Amygdala (tissue), 56 donors: ENCODE measurements at places on chromosomes 4 and X.

DNA sequence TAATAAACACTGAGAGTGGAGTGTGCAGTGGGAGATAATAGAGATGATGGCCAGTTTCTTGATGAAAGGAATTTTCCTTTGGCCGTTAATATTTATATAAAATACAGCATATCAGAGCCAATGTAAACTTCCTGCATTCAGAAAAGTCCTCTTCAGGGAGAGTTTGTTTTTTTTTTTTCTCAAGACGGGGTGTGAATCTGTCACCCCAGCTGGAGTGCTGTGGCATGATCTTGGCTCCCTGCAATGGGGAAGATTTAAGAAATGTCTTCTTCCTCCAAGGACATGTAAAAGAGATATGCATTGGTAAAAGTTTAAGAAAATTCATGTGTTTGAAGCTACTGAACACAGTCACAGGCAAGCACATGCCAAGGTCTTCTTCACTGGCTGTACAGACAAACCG is 25.4 kb upstream of the TBC1D9 start:
- no peak for DNase-seq

DNA sequence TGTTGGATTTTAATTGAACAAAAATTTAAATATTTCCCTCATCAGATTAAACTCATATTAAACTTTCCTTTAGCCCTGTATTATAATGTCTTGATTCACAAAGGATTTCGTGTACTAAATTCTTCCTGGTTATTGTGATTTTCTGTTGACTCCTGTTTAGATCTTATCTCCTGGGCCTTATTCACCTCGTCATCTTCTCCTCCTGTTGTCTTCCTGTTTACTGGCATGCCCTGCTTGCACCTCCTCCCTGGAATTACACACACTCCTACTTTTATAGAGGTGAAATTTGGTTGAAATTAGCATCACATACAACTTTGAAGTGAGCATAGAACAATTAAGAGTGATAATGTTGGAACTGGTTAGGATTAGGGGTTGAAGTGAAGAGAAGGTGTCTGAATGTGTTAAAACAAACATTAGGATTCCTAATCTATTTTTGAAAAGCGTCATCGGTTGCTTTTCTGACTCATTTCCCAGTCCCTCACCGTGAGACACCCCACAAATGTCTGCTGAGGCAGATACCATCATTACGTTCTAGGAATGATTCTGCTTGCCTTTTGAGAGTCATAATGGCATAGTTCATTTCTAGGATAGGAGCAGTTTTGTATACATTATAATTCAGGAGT is 32.5 kb downstream of the TLL1 start:
- DNase-seq, result no peak

DNA sequence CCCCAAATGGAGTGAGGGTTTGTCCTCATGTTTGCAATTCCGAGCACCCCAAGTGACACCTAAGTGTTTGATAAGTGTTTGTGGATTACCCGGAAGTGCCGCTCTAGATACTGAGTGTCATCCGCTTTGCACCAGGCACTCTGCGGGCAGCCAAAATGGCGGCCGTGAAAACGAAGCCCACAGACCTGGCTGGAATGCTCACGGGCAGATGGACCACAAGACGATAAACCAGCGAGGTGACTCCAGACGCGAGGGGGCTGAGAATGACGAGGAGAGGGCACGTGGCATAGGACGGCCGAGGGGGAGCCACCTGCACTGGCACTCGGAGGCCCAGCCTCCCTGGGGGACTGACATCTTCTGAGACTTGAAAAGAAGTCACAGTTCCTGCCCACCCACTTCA is 51.0 kb downstream of the PPP2R2C start:
- DNase-seq, result no peak

DNA sequence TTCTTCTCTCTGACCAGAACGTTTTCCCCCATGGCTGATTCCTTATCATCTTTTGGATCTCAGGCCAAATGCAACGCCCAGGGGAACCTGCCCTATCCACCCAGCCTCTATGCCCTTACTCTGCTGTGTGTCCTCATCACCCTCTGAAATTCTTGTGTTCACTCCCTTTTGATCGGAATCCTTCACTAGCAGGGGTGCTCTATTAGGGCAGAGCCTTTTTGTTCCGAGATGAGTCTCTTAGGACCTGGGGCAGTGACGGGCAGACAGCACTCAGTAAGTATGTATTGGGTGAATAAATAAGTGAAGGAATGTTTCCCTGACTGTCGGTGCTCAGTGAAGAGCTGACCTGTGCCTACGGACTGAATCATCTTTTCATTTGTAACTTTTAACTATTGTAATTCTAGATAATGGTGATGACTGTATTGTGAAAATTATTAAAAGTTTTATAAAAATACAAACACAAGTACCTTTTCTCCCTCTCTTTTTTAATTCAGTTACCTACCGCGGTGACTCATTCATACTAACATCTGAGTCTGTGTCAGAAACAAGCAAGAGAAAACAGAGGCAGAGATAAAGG is 4.8 kb upstream of the TENM3 start:
- DNase-seq, result no peak

- DNase-seq, result no peak
Observed at GRCh38 chr4:3781193-3781886, 15.2 kb downstream of the ADRA2C start.

DNA sequence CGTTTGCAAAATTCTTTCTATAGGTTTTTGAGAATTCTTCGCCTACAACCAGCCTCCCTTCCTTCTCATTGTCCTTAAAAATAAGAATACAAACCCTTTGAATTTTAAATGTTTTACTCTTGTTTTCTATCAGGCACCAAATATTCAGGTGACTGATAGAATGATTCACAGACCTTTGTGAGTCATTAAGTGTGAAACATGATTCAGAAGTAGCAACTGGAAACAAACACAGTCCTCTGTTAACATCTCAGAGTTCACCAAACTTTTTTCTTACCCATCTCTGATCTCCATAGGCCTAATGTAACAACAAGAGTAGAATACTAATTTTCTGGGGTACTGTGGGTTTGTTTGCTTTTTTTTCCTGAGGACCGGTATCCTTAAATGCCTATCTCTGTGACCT is 63.4 kb upstream of the MAB21L2 start:
- no peak for DNase-seq

- DNase-seq, result no peak
Observed at GRCh38 chr4:125732632-125733031, 417.9 kb downstream of the FAT4 start.

DNA sequence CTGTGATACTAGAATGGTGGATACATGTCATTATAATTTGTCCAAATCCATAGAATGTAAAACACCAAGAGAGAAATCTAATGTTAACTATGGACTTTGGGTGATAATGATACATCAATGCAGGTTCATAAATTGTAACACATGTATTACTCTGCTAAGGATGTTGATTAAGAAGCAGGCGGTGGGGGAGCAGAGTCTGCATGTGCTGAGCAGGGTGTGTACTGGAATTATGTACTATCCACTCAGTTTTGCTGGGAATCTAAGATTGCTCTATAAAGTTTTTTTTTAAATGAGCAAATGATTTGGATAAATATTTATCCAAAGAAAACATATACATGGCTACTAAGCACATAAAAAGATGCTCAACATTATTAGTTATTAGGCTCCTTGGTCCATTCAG is 15.0 kb upstream of the MANBA start:
- DNase-seq, result no peak

DNA sequence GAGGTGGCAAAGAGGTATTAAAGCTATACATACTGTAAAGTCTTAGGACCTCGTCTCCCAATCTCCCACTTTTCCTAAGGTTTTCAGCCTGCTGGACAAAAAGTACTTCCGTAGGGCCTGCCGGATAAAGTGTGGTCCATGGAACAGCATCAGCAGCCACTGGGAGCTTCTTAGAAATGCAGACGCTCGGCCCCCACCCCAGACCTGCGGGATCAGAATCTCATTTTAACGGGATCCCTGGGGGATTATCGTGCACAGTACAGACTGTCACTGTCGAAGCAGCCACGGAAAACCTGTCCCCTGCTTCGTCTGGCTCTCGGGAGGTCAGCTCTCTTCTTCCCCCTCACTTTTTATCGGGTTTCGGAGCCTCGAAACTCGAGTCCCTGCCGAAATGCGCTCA is 802 bp downstream of the ADGRG2 start:
- DNase-seq, result no peak

- no peak for DNase-seq
Observed at GRCh38 chr4:182306792-182307507, 63.7 kb downstream of the TENM3 start.

DNA sequence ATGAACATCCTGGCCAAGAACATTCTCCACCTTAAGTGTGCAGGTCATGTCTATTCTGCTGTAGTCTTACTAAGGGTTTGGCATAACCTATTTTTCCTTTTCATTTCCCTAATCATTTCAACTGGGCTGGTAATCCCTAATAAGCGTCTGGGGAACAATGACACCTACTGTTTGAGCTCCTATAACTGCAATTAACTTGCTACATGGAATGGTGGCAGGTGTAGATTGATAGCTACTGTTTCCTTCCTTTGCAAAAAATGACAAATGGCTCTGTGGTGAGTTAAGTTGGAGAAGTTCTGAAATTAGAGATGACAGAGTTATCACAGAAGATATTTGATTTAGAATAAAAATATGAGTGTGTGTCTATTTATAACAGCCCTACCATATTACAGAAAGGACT is 104.5 kb upstream of the NAP1L5 start:
- DNase-seq, result no peak

DNA sequence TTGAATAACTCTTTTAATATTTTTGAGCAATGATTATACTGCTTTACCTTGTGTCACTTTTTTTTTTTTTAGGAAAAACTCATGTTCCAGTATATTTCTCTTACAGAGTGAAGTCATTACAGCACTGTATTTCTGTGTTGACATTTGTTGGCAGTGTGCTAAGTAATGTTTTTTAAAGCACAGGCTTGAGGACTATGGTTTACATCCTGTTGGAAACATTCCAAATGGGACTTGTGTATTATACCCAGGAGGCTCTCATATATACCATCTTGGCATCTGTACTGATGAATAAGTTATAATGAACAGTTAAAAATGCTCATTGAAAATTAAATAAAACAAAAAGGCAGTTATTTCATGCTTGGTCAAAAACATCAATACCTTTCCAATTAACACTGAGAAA is 33.8 kb downstream of the CEP44 start:
- no peak for DNase-seq

DNA sequence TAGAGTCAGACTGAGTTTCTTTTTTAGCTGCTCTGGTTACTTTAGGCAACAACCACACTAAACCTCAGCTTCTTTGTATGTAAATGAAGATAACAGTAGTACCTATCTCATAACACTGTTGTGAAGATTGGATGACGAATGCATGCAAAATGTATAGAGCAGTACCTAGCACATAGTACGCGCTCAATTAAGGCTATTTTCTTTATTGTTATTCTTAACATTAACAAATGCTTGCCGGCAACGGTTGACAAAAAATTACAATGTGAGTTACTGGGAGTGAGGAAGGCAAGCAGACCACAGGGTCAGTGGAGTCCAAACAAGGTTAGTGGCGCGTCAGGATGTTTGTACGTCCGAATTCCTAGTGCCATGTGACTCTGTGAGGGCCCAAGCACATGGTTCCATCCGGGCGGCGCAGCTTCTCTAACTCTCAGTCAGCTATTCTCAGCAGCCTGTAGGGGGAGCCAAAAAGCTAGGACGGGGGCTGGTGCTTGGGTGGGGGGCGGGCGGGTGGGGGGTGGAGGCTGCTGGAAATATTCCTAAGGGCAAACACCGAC is 821 bp upstream of the NALF2 start:
- DNase-seq, result peak; percentile 20

- no peak for DNase-seq
Observed at GRCh38 chrX:30521440-30522182, 56.0 kb downstream of the TASL start.

- DNase-seq, result no peak
Observed at GRCh38 chr4:55367084-55367722, 21.2 kb downstream of the SRD5A3 start.

- DNase-seq, result no peak
Observed at GRCh38 chrX:153306527-153307115, 14.9 kb downstream of the PNMA6F start.

GRCh38 chr4:73619346-73619745 is 890 bp downstream of the RASSF6 start:
- no peak for DNase-seq

- no peak for DNase-seq
Observed at GRCh38 chr4:122784261-122784660, 42.4 kb upstream of the FGF2 start.

- no peak for DNase-seq
Observed at GRCh38 chr4:24768604-24769003, 26.8 kb upstream of the SOD3 start.

DNA sequence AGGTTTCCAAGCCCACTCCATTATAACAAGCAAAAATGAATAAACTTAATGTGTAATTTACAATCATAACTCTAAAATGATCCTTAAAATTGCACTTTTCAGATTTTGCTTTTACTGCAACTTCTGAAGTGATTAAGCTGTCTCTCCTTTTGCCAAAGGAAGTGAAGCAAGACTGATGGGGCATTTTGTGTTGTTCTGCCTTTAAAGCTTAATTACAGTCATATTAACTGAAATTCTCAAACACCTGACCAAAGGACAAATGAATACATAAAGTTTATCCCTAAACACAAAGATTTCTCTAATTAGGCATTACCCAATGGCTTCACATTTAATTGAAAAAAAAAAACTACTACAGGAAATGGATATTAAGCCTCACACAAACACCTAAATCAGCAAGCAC is 101.8 kb downstream of the ATP11C start:
- no peak for DNase-seq

DNA sequence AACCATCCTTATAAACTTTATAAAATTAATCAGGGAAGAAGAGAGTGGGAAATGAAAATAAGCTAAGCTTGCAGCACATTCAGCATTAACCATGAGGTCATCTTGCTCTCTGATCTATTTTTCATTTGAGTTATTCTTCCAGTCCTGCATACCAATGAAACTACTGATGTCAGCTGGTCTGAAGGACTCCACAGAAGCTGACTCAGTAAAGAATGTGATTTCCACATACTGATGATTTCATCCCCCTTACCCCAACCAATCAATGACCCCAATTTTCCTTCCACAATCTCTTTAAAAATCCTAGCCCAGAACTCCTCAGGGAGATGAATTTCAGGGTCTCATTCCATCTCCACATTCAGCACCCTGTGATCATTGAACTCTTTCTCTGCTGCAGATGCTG is 18.8 kb upstream of the DSPP start:
- DNase-seq, result no peak

GRCh38 chrX:71103110-71103983 is 3.2 kb downstream of the CXorf65 start:
- DNase-seq, result no peak
